Hematopoietic multipotent progenitor cell treated with erythropoietin and hydrocortisone succinate and interleukin-3 and kit ligand, for 17 days (in vitro differentiated cells): ENCODE measurements at places on chromosomes 5 and 9.

GRCh38 chr5:168851902-168852321 lies 272.7 kb upstream of the PANK3 start:
- peak; percentile 93 for DNase-seq

- no peak for DNase-seq
These were observed 393.0 kb downstream of the TMEM167A start for GRCh38 chr5:82684165-82684564.

GRCh38 chr9:137603879-137604278 lies 1.6 kb upstream of the ARRDC1 start:
- DNase-seq = no peak

GRCh38 chr9:17942498-17942897 lies 363.6 kb downstream of the SH3GL2 start:
- DNase-seq = no peak

DNA sequence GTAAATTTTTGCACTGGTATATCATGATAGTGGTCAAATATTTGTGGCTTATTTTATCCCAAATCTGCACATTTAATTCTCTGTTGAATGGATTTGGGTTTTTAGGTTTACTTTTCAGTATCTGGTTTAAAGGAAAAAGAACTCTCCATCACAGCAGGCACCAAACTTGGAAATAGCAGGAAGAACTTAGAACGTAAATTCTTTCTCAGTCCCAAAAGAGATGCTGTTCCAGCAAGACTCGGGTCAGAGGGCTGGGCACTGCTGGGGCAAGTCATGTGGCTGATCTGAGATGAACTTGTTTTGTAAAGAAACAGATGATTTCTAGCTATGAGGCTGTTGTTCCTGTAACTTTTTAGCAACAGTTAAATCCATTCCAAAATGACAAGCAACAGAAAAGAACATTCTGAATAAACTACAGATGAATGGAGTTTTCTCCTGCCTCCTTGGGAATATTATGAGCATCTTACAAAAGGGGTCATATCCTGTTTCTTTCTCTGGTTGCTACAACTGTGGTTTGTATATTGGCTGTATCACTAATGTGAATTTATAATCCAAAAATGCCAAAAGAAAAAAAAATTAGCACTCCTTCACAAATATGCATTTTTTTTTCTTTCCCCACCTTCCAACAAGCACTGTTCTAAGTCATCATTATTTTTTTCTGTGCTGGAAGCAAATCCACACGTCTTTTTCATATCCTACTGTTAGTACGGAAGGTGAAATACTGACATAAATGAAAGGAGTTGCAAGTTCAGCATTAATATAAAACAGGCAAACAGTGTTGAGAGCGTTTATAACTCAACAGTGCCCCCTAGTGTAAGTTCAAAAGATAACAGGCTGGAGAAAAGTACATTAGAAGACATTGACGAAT lies 31.1 kb downstream of the OR2K2 start:
- DNase-seq = peak; percentile 43

DNA sequence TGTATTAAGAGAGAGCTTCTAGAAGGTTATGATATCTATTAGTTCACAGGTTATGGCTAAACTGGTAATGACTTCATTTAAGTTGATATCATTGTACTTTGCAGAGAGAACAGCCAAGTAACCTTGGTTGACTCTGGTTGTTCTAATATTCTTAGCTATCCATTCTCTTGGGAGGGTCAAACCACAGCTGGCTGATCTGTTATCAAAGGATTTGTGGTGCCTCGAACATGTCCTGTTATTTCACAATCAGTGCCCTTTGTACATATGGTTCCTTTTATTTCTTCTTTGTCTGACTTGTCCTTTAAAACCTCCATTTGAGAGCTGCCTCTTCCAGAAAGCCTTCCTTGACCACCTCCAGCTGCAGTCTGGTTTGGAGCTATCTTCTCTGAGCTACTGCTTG lies 61.7 kb downstream of the PDE8B start:
- no peak for DNase-seq

DNA sequence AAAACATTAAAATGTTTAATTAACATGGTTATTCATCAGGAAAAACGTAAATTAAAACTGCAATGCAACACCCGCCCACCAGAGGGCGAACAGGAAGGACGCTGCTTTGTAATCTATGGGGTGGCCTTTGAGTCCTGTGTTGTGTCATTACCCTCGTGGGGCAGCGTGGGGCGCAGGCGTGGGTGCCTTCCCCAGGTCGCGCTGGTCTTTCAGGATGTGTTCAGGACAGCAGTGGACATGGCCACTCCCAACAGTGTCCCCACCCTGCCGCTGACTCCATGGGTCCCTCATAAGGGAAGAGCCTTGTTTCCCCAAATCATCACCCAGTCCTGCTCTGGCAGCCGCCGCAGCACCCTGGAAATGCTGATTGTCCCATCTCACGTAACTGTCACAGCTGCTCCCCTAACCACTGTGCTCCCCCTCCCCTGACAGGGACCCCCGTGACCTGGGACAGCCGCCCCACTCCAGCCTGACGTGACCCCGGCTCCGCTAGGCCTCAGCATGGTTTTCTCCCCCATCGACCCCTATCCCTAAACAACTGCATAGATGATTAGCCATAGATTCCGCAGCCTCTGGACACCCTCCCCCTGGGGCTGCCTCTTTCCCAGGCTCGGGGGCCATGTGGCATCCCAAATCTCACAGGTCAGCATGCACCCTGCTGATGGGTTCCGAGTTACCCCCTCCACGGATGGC lies 36.4 kb downstream of the GLT6D1 start:
- peak; percentile 52 for DNase-seq

- no peak for DNase-seq
These were observed 41.0 kb downstream of the AOPEP start for GRCh38 chr9:94767331-94768072.

- DNase-seq = no peak
These were observed 104.1 kb downstream of the CD180 start for GRCh38 chr5:67092535-67092934.

- DNase-seq = no peak
These were observed 377.4 kb downstream of the PTPRD start for GRCh38 chr9:10235376-10235775.

DNA sequence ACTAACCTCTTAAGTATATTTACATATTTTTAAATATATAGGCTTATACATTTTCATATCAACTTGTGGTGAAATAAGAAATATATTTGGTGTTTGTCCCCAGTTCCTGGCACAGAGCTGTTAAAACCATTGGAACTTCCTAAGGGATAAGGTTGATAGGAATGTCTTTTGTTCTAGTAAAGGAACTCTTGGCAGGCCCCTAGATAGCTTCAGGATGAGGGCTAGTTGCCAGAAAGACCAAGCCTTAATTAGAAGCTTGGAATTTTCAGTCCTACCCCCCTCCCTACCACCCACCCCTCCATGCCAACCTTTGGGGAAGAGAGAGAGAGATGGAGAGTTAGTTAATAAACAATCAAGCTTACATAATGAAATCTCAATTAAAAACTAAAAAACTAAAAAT lies 638.6 kb upstream of the ACO1 start:
- DNase-seq = no peak

GRCh38 chr5:137268646-137269045 lies 230.5 kb downstream of the SPOCK1 start:
- DNase-seq = no peak

DNA sequence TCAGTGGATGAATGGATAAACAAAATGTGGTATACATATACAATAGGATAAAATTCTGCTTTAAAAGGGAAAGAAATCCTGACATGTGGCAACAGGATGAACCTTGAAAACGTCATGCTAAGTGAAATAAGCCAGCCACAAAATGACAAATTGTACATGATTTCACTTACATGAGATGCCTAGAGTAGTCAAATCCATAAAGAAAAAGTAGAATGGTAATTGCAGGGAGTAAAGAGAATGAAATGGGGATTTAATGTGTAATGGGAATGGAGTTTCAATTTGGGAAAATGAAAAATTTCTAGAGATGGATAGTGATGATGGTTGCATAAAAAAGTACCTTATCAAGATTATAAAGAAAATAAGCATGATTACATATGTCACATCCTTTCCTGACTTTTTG lies 1489.2 kb upstream of the C9orf72 start:
- DNase-seq = no peak

DNA sequence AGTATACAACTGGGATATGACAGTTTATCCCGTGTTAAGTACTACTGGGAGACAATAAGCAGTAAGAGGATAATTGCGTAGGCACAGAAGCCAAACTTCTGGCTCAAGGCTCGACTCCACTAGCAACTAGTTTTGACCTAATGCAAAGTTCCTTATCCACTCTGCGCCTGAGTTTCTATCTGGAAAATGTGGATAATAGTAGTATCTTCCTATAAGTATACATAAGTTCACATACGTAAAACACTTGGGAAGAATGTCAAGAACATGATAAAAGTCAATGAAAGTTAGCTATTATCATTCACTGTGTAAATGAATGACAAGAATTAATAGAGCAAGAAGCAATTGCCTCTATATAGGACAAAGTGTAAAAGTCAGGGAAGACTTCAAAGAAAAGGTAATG lies 45.7 kb downstream of the FTMT start:
- no peak for DNase-seq

- no peak for DNase-seq
These were observed 10.5 kb upstream of the TRIM36 start for GRCh38 chr5:115180165-115180709.

DNA sequence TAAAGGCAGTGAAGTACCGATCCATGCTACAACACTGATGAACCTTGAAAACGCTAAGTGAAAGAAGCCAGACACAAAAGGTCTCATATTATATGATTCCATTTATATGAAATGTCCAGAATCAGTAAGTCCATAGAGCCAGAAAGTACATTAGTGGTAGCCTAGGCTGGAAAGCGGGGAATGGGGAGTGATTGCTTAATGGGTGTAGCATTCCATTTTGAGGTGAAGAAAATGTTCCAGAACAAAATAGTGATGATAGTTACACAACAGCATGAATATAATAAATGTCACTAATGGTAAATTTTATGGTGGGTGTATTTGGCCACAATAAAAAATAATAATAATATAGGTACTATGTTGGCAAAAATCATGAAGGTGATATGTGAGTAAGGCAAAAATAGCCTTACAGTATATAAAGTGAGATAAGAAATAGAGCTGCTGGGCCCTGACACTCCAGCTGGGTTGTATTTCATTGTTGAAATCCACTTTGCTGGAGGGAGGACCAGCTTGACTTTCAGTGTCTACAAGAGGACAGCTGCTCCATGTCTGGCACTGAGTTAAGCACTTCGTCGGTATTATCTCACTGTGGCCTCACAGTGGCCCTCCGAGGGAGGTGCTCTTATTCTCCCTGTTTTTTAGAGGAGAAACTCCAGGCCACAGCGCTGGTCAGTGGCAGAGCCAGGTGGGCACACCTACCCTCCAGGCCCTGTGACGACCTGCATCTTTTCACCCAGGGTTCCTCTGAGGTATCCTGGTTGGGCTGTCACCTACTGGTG lies 22.4 kb upstream of the ANGPTL2 start:
- DNase-seq = no peak

- no peak for DNase-seq
These were observed 72.4 kb downstream of the CTSL start for GRCh38 chr9:87798261-87798833.

DNA sequence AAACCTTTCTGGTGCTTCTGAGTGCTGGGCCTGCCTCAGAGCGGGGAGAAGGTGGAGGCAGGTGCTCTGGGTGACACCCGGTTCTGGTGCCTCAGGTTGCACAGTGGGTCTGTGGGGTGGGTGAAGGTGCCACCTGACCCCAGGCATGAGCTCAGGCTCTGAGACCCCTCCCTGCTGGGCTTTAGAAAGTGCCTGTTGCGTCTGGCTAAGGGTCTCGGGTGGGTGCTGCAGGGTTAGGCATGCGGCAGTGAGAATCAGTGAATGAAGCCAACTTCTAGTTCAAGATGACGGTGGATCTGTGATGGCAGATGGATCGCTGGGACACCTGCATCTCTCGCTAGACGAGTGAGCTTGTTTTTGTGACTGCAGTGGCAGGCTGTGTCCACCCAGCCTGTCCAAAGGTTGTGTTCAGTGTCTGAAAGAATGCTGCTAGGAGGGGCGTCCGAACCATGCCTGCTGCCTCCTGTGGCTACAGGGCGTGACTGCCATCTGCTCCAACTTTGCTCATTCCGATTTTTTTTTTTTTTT lies 5.0 kb downstream of the SQSTM1 start:
- DNase-seq = peak; percentile 8

DNA sequence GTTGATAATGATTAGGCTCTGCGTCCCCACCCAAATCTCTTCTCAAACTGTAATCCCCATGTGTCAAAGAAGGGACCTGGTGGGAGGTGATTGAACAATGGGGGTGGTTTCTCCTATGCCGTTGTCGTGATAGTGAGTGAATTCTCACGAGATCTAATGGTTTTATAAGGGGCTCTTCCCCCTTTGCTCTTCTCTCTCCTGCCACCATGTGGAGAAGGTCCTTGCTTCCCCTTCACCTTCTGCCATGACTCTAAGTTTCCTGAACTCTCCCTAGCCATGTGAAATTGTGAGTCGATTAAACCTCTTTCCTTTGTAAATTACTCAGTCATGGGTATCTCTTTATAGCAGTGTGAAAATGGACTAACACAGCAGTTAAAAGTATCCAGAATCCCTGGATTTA lies 715.2 kb upstream of the DMAC1 start:
- no peak for DNase-seq

GRCh38 chr5:120988491-120988890 lies 524.4 kb downstream of the PRR16 start:
- no peak for DNase-seq

- DNase-seq = no peak
These were observed 311.4 kb downstream of the TLE4 start for GRCh38 chr9:79883073-79883645.

- DNase-seq = no peak
These were observed at the start of gene LIFR for GRCh38 chr5:38556599-38557307. LIFR (minus strand) TSS chr5:38556646; CDS start chr5:38530647, 25,999 bp downstream.

DNA sequence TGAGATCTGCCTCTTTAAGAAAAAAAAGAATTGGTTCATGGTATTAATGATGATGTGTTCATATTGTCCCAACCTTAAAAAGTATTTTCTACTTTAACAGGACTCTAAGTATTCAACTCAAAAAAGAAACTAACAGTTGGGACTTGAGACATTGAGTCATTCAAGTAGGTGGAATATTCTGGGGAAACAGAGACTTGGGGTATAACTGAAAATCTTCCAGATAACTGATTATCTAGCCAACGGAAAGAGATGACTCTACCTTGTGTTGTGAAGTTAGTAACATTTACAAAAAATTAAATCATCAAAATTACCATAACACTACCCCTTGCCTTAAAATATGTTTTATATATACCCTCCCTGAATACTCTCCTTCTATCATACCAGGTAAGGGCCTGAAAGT lies 19.1 kb downstream of the OXCT1 start:
- DNase-seq = no peak

GRCh38 chr5:178429491-178430185 lies 160.6 kb downstream of the COL23A1 start:
- DNase-seq = no peak

DNA sequence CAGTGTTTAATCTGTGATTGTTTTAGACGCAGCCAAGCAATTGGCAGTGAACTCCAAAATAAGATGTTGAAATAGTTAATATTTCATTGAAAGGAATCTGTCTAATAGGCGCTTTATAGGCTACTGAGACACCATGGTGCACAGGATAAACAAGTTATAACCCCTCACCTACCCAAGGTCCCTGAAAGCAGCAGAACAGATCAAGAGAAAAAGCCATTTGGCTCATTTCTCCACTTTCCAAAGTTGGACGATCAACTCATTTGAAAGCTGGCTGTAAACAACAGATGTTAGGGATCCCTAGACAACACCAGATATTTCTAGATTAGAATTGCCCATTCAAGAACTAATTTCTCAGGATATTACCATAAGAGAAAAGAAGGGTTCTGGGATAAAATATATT lies 4.9 kb downstream of the PUM3 start:
- DNase-seq = no peak

- DNase-seq = no peak
These were observed 16.2 kb downstream of the KCNMB1 start for GRCh38 chr5:170372971-170373370.

- DNase-seq = no peak
These were observed 63.5 kb downstream of the GADD45G start for GRCh38 chr9:89668216-89668865.
